ENCODE measurements at places on chromosomes 11 and 22.

DNA sequence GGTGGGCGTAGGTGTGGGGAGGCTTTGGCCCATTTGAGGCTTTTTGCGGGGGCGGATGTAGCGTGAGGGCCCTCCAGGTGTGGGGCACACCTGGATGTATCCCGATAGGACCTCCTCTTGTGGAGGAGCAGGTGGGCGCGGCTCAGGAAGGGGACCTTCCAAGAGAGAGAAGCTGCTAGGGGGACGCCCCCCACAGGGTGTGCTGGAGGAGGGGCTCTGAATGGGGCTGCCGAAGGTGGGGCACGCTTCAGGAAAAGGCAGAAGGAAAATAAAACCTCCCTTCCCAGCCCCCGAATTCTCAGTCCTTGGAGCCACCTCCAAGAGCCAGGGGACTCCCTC lies 621 bp downstream of the SGSM1 start:
- DNase-seq, result no peak

DNA sequence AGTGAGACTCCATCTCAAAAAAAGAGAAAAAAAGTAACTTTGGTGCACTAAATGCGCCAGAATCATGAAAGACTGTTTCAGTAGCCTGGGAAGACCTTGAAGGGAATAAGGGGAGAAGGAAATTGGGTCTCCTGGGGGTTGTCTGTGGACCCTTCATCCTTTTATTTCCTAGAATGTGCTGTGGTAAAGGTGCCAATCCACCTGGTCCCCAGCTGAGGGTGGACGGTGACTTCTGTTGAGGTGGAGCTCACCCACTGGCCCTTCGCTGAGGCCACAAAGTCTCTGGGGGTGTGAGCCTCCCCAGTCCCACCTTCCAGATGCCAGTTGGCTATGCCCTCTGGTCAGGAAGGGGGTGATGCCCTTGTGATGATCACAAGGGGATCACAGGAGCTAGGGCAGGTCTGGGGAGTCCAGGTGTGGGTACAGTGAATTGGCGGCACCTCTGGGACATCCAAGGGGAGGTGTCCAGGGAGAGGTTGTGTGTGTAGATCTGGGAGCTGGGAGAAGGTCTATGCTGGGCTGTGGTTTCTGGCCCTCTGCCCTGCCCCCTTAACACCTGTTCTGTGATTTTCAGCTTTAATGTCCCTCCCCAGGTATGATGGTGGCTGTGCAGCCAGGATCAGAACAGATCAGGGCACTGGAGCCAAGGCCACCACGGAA lies 34.2 kb upstream of the LMO1 start:
- no peak for DNase-seq

GRCh38 chr22:50074056-50074455 lies 11.2 kb downstream of the MLC1 start:
- no peak for DNase-seq

GRCh38 chr22:36807627-36808026 lies 9.2 kb downstream of the PVALB start:
- DNase-seq, result no peak

DNA sequence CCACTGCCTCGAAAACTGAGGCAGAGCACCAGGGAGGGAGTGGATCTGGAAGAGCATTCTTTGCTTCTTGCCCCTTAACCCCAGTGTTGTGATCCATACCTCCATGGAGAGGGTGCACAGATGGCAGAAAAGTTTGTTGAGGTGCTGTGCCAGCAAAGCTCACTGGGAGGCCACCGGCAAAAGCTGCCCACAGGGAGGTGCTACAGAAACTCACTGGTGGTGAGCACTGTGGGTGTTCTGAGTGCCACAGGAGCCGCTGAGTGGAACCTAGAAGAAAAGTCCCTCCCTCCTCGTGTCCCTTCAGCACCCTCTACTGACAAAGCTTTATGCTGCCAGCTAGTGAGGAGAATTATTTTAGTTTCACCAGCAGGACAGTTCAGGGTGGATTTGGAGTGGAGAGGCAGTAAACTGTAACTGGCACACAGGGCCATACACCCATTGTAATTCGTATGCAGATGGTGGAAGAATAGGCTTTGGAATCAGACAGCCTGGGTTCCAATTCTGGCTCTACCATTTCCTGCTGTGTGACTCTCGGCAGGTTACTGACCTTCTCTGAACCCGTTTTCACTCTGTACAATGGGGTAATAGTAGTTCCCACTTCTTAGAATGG lies 84.6 kb downstream of the SWAP70 start:
- no peak for DNase-seq

- DNase-seq, result no peak
These were observed 357.7 kb downstream of the BUD13 start for GRCh38 chr11:116415095-116415494.

- no peak for DNase-seq
These were observed 11.6 kb downstream of the CDPF1 start for GRCh38 chr22:46238541-46238940.

GRCh38 chr11:118379497-118379896 lies 20.1 kb downstream of the UBE4A start:
- DNase-seq, result no peak

DNA sequence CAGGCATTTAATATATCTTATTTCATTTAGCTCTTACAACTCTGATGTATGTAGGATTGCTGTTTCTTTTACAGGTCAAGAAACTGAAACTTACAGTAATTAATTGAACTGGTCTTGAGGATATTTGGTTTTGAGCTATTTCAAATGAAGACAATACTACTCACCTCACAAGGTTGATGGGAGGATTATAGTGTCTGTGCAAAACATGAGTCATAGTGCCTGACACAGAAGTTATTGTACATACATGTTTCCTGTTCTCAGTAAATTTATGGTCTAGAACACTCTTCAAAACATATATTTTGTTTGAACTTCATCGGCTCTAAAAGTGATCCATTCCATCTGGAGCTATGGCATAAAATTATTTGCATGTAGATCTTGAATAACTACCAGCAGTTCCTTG lies 61.9 kb downstream of the CECR2 start:
- no peak for DNase-seq

- DNase-seq, result no peak
These were observed 22.2 kb downstream of the MYBPC3 start for GRCh38 chr11:47329987-47330931.

- DNase-seq, result no peak
These were observed 4.9 kb upstream of the CCDC34 start for GRCh38 chr11:27367881-27368280.

DNA sequence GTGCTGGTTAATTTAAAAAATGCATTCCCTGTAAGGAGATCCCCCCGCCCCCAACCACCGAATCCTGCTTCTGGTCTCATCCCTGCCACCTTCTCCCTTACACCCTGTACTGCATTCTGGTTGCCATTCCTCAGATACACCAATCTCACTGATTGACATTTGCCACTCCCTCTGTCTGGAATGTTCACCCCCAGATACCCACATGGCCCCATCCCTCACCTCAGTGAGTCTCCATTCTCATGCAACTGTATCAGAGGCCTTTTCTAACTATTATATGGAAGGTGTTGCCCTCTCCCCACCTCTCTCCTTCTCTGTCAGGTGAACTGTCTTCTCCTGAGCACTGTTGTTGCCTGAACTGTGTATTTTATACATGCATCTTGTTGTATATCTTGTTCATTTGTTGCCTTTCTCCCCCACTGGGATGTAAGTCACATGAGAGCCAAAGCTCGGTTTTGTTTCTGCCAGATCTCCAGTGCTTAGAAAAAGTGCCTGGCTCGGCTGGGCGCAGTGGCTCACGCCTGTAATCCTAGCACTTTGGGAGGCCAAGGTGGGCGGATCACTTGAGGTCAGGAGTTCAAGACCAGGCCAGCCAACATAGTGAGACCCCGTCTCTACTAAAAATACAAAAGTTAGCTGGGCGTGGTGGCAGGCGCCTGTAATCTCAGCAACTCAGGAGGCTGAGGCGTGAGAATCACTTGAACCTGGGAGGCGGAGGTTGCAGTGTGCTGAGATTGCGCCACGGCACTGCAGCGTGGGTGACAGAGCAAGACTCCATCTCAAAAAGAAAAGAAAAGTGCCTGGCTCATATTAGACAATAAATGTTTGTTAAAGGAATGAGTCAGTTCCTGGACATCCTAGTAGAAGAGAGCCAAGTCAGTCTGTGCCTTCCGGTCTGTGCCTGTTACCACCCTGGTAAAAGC lies 61.0 kb downstream of the TNRC6B start:
- DNase-seq, result peak; percentile 49

GRCh38 chr11:78460471-78460870 lies 42.9 kb upstream of the GAB2 start:
- DNase-seq, result no peak

DNA sequence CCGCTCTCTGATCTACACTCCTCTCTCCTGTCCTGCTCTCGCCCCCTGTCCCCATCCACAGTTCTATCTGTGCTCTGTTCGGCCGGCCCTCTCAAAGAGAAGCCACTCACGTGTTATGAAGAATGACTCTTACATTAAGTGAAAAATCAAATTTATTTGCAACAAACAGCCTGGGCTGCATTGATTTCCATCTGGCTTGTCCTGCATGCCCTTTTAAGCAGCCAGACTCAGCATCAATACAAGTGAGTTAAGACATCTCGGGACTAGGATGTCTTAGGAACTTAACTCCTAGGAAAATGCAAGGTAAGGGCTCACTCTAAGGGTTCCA lies 373.5 kb downstream of the TENM4 start:
- DNase-seq, result no peak

- no peak for DNase-seq
These were observed 50.6 kb upstream of the APOA1 start for GRCh38 chr11:116888024-116888423.

DNA sequence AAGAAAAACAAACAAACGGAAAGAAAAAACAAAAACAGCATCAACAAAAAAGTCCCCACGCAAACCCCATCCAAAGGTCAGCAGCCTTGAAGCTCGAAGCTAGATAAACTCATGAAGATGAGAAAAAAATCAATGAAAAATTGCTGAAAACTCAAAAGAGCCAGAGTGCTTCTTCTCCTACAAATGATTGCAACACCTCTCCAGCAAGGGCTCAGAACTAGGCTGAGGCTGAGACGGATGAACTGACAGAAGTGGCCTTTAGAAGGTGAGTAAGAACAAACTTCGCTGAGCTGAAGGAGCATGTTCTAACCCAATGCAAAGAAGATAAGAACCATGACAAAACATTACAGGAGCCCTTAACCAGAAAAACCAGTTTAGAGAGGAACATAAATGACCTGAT lies 18.4 kb upstream of the FTH1 start:
- no peak for DNase-seq

DNA sequence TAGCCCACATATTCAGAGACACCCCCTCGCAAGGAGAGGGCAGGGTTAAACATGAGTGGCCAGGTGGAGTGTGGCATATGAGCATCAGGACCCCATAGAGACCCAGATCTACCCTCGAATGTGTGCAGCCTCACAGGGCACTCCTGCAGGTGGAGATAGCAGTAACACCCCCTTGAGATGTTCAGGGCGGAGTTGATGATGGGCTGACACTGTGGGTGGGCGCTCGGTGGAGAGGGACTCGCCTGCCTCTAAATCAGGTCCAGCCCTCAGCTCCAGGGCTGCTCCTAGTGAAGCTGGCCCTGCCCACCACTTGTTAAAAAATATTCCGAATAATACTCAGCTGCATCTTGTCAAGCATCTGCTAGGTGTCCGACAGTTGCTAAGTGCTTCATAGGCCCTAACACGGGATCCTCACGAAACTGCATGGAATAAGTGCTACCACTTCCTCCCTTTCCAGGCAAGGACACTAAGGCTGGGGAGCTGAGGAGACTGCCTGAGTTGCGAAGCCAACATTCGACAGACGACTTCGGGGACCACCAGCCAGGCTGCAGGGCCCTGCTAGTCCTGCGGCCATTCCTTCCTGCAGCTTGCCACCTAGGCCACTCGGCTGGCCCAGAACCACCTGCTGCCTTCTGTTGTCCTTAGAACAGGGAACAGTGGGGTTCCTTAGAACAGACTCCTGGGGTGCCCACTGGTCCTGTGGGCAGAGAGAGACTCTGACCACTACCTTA lies 74.0 kb upstream of the WNT11 start:
- no peak for DNase-seq

DNA sequence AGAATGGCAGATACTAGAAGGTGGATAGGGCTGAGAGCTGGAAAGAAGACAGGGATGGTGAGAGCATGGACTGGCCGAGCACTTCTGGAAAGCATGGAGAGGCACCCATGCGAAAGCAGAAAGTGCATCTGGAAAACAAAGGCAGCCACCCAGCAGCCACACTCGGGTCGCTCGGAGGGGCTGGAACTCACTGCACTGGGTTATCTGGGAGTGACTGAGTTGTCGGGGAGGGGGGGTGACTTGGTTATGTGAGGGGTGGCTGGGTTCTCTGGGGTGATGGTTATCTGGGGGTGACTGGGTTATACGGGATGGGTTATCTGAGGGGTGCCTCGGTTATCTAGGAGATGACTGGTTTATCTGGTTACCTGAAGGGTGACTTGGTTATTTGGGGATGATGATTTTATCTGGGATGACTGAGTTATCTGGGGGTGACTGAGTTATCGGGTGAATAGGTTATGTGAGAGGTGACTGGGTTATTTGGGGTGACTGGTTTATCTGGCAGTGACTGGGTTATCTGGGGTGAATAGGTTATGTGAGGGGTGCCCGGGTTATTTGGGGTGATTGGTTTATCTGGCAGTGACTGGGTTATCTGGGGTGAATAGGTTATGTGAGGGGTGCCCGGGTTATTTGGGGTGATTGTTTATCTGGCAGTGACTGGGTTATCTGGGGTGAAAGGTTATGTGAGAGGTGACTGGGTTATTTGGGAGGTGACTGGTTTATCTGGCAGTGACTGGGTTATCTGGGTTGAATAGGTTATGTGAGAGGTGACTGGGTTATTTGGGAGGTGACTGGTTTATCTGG lies 2.6 kb upstream of the PANX2 start:
- DNase-seq, result no peak

DNA sequence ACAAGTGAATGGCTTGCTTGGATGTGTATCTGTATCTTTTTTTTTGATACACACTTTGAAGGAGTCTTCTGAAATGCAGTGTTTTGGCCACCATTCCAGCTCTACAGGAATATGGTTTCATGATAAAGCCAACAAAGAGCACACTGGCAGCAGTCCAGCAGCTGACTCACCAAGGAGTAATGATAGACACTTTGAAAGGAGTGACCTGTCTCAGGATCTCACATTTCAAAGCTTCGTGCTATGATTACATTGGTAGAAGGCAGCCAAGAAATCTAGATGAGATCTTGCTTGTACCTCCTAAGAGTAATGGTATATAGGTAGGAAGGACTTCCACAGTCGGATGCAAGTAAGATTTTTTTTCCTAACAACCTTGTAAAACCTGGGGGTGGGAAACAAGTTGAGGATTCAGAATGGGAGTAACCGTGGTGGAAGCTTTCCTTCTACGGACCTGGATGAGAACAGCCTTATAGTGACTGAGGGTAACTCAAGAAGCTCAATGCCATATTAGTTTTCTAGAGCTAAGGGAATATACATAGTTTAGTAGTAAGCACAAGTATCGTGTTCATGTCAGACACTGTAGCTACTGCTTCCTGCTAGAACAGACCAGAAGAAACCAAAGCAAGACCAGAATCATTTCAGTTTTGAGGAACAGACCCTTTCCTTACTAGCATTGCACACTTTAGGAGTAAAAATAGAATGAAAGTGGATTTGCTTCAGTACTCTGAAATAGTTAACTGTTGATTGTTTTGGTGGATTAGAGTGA lies 25.0 kb downstream of the MTMR3 start:
- peak; percentile 85 for DNase-seq

- DNase-seq, result peak; percentile 68
These were observed at the start of gene GRAMD1B for GRCh38 chr11:123429913-123430720. TSS of gene GRAMD1B (plus strand) at chr11:123430269. CDS start at chr11:123430793, 524 bp downstream.

Measured in Right ventricle myocardium superior (tissue), 1 donor.